ENCODE measurements at places on chromosomes 7 and 10.

- DNase-seq = no peak
These were observed 46.2 kb downstream of the DAGLB start for GRCh38 chr7:6401536-6401935.

DNA sequence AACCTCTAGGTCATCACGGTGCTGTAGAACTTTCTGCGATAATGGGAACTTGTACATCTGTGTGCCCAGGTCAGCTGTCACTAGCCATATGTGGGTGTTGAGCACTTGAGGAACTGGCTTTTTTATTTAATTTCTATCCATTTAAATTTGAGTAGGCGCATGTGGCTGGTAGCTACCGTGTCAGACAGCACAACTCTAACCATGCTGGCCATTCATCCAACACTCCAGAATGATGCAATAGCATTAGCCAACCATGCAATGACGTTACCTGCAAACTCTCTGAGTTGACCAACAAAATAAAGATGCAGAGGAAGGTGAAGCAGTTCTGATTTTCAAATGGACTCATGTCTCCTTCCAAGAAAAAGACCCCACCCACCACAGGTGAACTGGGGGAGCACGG lies 24.4 kb upstream of the CHST15 start:
- peak; percentile 14 for DNase-seq

GRCh38 chr10:122980209-122981065 lies at the start of gene PSTK:
TSS of gene PSTK (plus strand) at chr10:122980401. CDS start at chr10:122980480, 79 bp downstream.
- peak; percentile 94 for DNase-seq

DNA sequence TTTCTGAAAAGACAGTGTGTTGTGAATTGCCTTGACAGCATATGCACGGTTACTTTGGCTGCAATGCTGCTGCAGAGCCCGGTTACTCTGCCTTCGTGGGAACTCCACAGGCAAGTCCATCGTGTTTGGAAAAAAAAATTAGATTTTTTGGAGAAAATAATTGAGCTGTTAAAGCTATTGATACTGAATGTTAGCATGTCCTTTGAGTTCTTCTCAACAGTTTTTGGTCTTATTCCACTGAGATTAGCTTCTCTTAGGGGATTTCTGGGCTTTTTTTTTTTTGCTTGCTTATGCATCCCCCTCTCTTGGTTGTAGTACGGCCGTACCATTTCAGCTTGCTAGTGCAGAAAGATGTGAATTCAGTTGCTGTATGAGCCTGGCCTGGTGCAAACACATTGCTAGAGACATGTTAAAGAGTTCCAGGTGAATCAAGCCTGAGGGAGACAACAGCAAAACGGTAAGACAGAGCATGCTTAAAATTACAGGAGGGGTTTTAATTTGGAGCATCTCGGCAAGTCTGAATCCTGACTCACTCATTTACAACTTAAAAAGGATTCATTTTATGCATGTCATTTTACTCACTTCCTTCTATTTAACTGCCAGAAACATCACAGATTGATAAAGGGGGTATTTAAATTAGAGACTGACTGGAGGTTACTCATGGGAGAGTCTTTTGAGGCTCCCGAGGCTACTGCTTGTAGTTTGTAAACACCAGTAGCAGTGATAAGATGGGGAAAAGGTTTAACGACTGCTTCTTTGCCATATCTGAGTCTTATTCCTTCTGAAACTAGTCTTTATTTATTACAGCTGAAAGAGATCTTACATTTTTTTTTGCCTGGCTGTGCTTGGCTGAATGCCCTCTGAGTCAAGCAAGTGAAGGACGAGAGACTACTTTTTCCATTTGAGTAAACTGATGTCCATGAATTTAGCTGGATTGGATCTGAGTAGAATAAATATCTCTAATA lies 113.7 kb downstream of the CDK14 start:
- DNase-seq = peak; percentile 51

- DNase-seq = no peak
These were observed 36.8 kb downstream of the AFAP1L2 start for GRCh38 chr10:114367351-114368056.

DNA sequence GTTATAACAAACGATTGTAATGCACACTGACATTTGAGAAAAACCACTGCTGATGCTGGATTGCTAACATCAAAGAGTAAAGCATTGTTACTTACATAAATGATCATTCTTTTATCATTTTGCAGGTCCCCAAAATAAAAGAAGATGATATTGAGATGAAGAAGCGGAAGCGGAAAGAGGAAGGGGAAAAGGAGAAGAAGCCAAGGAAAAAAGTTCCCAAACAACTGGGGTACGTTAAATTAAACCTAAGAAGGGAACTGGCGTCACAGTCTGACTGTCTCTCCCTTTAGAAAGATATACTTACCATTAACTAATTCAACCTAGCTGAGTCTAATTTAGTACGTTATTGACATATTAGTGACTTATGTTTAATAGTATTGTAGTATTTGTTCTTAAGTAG lies 28.1 kb downstream of the UBN2 start:
- no peak for DNase-seq

GRCh38 chr10:12214093-12214492 lies 18.1 kb downstream of the CDC123 start:
- DNase-seq = no peak

DNA sequence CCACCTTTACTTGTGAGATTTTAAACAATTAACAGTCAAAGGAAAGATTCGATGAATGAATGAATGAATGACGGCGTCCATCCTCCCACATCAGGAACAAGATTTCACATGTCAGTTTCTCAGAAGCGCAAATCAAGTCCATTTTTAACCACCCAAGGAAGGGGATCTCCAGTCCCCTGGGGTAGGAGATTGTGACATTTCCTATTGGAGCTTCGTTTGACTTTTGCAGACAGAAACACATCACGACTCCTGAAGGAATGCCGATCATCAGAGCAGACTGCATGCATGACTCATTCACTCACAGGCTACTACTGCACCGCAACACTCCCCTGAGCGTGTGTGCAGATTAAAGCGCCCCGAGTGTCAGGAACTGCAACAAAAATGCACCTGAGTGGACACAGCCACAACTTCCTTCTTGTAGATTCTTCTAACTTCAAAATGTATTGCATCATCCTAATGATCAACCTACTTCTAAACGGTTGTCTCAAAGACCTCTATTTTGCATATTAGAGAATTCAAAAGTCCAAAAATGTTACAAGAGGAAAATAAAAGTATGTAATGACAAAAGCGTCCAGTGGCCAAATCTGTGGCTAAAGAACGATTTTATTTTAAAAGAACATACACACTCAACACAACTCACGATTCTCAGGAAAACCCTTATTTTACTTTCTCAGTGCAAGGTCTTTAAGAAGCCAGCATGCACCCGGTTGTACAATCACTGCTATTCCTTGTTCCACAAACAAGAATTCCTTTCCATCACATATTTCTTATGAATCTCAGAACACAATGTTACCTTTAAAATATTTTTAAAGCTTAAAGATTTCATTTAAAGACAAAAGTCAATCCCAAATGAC lies 172.6 kb downstream of the FAM107B start:
- peak; percentile 62 for DNase-seq

- DNase-seq = no peak
These were observed 112.8 kb downstream of the PARD3 start for GRCh38 chr10:34702093-34702937.

GRCh38 chr10:93695740-93696139 lies 6.7 kb downstream of the FRA10AC1 start:
- no peak for DNase-seq

DNA sequence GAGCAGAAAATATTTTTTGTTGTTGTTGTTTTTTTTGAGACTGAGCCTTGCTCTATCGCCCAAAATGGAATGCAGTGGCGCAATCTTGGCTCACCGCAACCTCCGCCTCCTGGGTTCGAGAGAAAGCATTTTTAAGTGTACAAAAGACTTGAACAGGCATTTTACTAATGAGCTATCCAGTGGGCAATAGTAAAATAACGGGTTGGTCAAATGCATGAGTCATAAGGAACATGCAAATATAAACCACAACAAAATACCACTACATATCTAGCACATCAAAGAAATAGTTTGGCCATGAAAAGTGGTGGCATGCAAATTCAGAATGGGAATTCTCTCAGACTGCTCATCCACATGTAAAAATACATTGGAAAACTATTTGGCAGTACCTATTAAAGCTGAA lies 71.7 kb upstream of the TMEM106B start:
- DNase-seq = no peak

GRCh38 chr7:37342688-37343471 lies 105.8 kb downstream of the ELMO1 start:
- DNase-seq = no peak

GRCh38 chr7:42878303-42878702 lies 33.6 kb downstream of the C7orf25 start:
- no peak for DNase-seq

GRCh38 chr7:115327326-115327725 lies 405.4 kb downstream of the MDFIC start:
- DNase-seq = no peak

DNA sequence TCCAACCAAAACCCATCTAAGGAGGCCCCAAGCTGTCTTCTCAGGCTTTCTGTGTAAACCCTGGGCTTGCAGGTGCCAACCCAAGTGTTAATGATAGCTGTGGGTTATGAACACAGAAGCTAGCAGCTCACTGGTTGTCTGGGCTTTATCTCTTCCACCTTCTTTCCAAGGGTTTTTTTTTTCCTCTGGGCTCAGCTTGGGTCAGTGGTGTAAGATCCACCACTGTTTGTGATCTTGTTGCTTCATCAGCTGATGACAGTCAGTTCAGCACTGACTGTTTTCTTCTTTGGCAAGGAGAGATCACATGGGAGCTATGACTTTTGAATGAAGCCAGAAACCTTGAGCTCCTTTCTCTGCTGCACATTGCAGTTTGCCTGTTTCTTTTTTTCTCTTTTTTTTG lies 4.6 kb downstream of the GTPBP4 start:
- no peak for DNase-seq

GRCh38 chr7:26937306-26937705 lies 72.9 kb upstream of the SKAP2 start:
- DNase-seq = no peak

- DNase-seq = no peak
These were observed 184.2 kb downstream of the CCDC71L start for GRCh38 chr7:106476751-106477150.

DNA sequence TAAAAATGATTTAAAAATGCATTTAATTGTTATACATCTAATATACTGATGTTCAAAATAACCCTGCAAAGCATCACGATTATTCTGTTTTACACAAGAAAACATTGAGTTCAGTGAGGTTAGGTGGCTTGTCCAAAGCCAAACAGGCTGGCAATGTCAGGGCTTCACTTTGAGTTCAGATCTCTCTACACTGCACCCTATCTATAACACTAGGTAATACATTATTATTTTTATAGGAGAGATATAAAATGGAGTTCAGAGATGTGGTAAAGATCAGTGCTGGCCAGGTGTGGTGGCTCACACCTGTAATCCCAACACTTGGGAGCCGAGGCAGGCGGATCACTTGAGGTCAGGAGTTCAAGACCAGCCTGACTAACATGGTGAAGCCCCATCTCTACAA lies 165.9 kb upstream of the MYO3A start:
- DNase-seq = peak; percentile 30

DNA sequence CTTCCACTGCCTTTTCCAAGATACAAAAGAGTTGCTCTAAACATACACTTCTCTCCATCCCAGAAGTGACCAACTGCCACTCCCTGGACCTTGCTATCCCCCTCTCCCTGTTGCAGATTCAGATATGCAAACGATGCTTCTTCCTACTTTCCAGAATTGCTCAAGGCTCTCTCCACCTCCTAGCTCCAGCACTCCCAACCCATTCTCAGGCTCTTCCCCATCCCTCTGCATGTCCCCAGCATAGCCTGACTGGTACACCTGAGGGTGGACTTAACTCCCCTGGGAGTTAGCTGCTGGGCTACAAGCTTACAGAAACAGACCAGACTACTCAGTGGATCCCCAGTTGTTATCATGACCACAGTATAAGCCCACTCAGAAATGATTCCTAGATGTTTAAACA lies 27.6 kb downstream of the MKRN1 start:
- DNase-seq = peak; percentile 29

GRCh38 chr10:112286837-112287818 lies 3.9 kb downstream of the TECTB start:
- no peak for DNase-seq

- no peak for DNase-seq
These were observed 226.6 kb downstream of the DNAJC1 start for GRCh38 chr10:21776883-21777282.

Data from mesendoderm (in vitro differentiated cells).